ENCODE measurements at places on chromosomes 5 and 9.

GRCh38 chr9:76373173-76373783 is 20.9 kb downstream of the RFK start:
- DNase-seq: no peak

DNA sequence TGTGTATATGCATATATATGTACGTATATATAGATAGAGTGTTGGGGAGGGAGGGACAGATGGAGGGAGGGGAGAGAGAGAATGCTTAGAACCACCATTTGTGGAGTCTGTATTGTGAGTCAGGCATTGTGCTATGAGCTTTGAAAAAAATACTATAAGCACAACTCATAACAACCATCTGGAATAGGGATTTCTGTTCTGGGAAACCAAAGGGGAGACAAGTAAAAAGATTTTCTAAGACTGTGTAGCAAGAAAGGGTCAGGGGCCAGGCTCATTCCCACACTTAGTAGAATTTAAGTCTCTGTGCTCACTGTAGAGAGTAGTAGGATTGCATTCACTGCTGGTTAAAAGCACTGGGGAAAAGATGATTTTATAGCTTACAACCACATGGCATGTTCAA is 202.3 kb upstream of the SGCD start:
- no peak for DNase-seq

GRCh38 chr5:173538654-173539053 is 77.8 kb downstream of the BOD1 start:
- DNase-seq: no peak

GRCh38 chr5:37957218-37957617 is 117.4 kb upstream of the GDNF start:
- no peak for DNase-seq

DNA sequence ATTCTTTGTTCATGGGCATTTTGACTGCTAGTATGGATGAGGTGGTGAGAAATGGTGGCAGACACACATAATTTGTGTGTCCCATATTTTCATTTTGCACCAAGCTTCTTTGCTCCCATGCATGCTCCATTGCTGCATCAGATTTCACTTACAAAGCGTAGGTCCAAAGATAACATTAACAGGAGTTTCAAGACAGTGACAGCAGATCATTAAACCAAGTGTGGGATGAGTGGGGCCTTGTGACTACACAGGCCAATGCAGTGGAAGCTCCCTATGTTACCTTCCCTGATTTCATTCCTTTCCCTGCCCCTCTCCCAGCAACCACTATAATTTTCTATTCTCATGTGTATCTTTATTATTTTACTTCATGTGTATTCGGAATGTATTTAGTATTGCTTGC is 142.0 kb downstream of the AOPEP start:
- no peak for DNase-seq

DNA sequence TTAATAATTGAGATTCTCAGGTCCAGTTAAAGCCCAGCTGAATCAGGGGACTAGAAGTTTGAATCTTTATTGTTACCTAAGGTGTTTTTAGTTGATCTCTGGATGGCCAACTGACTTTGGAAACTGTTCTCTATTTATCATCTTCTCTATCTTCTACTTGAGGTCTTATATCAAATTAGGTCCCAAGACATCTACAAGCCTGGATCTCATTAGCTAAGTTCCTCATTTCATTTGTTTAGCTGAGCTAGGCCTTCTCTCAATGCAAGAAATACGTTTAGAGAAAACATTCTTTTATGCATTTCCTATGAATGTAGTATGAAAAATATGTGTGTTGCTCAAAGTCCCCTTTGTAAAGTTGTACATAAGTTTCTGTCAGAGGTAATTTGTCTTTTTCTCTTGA is 196.6 kb downstream of the PTTG1 start:
- no peak for DNase-seq

DNA sequence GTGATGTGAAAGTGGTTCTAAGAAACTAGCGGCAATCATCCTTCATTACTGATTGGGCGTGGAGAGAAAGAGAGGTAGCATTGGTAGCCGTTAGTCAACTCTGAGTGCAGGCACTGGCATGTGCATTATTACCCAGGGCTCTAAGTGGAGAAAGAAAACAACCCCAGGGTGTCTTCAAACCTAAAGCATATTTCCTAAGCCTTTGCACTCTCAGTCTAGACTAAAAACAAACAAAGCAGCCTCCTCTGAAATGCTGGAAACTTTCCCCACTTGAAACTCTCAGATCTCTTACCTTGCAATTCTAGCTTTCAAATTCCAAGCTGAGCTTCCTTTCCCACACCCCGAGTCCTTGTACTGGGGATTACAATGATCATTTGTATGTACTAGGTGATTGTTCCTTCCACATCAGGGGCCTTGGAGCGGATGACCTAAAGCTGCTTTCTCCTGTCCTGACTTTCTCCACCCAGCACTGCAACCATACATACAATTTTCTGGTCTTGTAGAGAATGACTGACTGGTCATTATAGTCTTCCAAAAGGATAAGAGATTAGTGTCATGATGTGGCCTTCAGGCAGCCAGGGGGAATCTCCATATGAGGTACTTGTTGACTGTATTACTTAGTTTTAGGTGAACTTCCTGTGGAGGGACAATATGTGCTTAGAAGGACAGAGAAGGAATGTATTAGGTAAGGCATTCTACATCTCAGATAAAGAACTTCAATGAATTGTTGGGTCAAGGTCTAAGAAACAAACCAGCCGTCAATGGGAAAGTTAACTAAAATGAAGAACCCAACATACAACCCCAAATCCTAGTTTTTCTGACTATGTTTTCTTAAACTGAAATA is 98.3 kb upstream of the CDKN2B start:
- DNase-seq: no peak

GRCh38 chr9:18982262-18982620 is 50.8 kb downstream of the SAXO1 start:
- DNase-seq: no peak

- DNase-seq: no peak
These were observed 243.3 kb upstream of the ANKRD55 start for GRCh38 chr5:56476487-56476856.

- DNase-seq: peak; percentile 77
These were observed 18.7 kb downstream of the LCP2 start for GRCh38 chr5:170278611-170279458.

DNA sequence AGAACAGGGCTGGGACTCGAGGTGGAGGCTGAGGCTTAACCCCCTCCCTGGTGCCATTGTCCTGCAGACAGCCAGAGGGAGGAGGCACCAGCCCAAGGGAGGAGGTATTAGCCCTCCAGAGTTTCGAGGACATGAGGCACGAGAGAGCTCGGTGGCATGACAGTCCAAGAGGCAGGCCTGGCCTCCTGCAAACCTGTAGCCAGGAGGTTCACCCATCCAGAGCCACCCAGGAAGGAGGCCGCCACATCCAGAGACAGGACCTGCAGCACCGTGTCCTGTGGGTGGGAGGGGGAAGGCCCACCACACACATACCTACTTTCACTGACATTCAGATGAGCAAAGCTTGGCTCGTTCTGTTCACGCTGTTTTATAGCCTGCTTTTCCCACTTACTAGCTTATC is 75.2 kb upstream of the ADAMTS2 start:
- no peak for DNase-seq

DNA sequence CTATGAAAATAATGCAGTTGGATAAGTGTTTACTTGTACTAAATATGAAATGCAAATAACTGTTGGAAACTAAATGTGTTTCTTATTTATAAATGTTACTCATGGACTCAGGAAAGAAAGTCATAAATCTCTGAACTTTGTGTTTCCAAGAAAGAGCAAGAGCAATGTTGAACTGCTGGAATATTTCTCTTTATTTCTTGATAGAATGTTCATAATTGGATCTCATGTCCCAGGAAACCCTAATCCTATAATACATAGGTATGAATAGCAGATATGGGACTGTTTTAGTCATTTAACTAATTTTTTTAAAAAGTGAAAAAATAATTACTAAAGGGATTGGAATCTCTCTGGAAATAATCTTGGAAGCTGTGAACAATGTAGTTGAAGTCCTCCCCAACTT is 245.0 kb upstream of the ACTBL2 start:
- DNase-seq: no peak

GRCh38 chr5:95728494-95729114 is 2.5 kb upstream of the RHOBTB3 start:
- DNase-seq: no peak

- DNase-seq: no peak
These were observed 514.8 kb downstream of the PSAT1 start for GRCh38 chr9:78811622-78812276.

- DNase-seq: peak; percentile 23
These were observed 557 bp upstream of the PHF2 start for GRCh38 chr9:93575796-93576257.

GRCh38 chr5:57858905-57859304 is 376.3 kb upstream of the ACTBL2 start:
- DNase-seq: no peak

GRCh38 chr5:76855961-76856360 is 6.1 kb downstream of the S100Z start:
- no peak for DNase-seq

- no peak for DNase-seq
These were observed 1.6 kb upstream of the SAR1B start for GRCh38 chr5:134634227-134634626.

DNA sequence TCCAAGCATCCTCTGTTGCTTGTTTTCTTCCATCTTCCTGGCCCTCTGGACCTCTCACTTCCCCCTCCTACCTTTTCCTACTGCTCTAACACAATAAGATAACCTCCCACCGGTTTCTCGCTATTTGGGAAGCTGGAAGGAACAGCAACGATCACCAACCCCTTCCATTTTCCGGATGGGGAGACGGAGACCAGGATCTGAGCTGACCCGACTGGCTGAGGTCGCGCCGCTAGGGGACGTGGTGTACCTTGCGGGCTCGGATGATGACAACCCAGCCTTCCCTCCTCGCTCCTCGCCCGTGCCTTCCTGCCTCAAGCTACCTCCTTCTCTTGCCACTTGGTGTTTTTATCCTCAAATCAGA is 1.9 kb downstream of the LPAR1 start:
- no peak for DNase-seq

- peak; percentile 68 for DNase-seq
These were observed at the start of gene RNF224 for GRCh38 chr9:137227054-137227852. TSS of gene RNF224 (plus strand) at chr9:137227502. CDS start at chr9:137228336, 834 bp downstream.

GRCh38 chr5:164672931-164673694 is 1167.7 kb downstream of the MAT2B start:
- DNase-seq: no peak

DNA sequence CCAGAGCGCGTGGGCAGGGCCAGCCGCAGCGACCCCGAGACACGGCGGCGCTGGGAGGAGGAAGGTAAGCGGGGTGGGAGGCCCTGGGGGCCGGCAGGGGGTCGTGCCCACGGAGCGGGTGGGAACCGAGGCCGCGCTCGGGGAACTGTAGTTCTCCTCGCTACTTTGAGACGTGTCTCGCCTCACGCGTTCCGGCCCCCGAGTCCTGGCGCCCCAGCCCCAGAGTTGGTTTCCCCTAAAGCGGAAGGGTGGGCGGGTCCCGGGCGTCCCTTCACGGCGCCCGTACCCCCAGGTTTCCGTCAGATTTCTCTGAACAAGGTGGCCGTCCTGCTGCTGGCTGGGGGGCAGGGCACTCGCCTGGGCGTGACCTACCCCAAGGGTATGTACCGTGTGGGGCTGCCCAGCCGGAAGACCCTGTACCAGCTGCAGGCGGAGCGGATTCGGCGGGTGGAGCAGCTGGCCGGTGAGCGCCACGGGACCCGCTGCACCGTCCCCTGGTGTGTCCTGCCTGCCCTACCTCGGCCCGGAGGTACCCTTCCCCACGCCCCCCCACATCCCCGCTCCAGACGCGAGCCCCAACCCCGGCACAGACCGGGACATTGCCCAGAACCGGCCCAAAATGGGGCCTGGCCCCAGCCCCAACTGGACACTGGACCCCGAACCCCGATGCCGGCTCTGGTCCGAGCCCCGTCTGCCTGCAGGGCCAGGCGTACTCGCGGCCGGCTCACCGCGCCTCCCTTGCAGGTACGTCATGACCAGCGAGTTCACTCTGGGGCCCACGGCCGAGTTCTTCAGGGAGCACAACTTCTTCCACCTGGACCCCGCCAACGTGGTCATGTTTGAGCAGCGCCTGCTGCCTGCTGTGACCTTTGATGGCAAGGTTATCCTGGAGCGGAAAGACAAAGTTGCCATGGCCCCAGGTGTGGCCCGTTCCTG is 709 bp downstream of the UAP1L1 start:
- no peak for DNase-seq

GRCh38 chr5:179255527-179256327 is 89.5 kb downstream of the ADAMTS2 start:
- DNase-seq: no peak

DNA sequence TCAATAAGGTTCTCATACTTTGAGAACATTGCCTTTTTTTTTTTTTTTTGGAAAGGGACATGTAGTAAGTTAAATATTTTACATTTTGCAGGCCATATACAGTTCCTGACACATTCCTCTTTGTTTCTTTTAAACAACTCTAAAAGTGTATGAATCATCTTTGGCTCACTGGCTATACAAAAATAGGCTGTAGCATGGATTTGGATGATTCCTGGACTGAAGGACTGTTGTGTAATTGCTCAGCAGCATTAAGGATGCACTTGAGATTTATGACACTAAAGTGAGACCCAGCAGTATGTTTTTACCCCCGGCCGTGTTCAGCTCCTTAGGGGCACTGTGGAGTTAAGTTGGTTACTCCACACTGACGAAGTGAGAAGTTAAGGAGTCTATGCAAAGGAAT is 41.3 kb downstream of the VPS13A start:
- no peak for DNase-seq

GRCh38 chr5:33339413-33339812 is 101.4 kb upstream of the TARS1 start:
- DNase-seq: no peak

- no peak for DNase-seq
These were observed 601.5 kb downstream of the IRX1 start for GRCh38 chr5:4197151-4197550.

DNA sequence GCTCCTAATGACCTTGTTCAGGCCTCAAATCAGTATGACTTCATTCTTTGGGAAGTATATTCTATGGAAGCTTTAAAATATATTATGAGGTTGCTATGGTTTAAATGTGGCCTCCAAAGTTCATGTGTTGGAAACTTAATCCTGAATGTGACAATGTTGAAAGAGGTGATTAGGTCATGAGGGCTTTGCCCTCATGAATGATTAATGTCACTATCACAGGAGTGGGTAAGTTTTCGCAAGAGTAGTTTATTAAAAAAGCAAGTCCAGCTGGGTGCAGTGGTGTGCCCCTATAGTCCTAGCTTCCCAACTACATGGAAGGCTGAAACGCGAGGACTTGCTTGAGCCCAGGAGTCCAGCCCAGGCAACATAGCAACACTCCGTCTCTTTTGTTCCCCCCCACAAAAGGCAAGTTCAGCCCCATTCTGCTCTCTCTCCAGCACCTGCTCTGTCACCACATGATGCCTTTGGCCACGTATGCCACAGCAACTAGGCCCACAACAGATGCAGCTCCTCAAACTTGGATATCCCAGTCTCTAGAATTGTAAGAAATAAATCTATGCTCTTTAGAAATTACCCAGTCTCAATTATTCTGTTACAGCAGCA is 105.3 kb downstream of the SIL1 start:
- no peak for DNase-seq

- DNase-seq: no peak
These were observed 978.5 kb downstream of the DTWD2 start for GRCh38 chr5:118009741-118010297.
